ENCODE measurements at places on chromosomes 12 and 14. TPM values are rescaled to one million over a fixed set of nuclear protein-coding genes. Genes with fewer than 3 reads are reported as not detected.

The CATSPERB gene
- 0.10 TPM for polyA plus RNA-seq

DNA sequence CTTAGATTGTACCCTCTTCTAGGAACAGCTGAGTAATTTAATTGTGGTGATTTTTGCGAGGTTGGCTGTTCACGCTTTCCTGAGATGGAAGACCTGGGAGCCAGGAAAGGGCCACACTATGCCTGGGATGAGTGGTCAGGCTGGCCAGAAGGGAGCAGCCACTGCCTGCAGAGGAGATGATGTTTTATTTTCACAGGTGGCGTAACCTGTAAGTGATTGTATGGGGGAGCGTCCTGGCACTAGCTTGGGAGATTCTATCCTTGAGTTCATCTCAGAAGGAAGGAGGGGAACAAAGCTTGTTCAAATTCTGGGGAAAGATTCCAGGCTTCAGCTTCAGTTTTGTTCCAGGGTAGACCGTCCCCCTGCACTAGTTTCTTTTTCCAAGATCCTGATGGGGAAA is 1.2 kb downstream of the RPH3A start:
- peaks cover 7% of the 10 kb centered on the region for H3K4me1 ChIP-seq
- DNase-seq, result peak; percentile 27
- H3K4me3 ChIP-seq, result peak overlapping the region; percentile 48
- peak overlapping the region; percentile 98 for H3K27ac ChIP-seq

GRCh38 chr12:52828156-52828555 is 6.0 kb downstream of the KRT79 start:
- no peak for DNase-seq
- peaks cover 50% of the 10 kb centered on the region for H3K27me3 ChIP-seq
- no peaks in the 10 kb centered on the region for H3K36me3 ChIP-seq
- no peak overlapping the region for H3K4me3 ChIP-seq
- no peak overlapping the region for H3K27ac ChIP-seq

DNA sequence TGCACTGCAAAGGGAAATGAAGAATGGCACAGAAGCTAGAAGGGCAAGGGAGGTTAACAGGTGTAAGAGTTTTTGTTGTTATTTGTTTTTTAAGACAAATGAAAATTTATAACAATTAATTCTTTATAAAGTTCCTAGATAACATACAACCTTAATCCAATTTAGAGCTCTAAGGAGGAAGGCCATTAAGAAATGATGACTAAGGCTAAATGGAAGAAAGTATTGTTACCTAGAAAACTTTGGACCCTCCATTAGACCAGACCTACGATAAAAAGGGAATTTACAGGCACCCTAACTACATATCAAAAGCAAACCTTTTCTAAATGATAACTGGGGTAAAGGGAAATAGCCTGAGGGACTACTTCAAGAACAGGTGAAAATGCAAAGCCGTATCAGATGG is 130.8 kb downstream of the PRKD1 start:
- no peaks in the 10 kb centered on the region for H3K4me1 ChIP-seq
- no peaks in the 10 kb centered on the region for H3K27me3 ChIP-seq
- no peak overlapping the region for H3K27ac ChIP-seq

DNA sequence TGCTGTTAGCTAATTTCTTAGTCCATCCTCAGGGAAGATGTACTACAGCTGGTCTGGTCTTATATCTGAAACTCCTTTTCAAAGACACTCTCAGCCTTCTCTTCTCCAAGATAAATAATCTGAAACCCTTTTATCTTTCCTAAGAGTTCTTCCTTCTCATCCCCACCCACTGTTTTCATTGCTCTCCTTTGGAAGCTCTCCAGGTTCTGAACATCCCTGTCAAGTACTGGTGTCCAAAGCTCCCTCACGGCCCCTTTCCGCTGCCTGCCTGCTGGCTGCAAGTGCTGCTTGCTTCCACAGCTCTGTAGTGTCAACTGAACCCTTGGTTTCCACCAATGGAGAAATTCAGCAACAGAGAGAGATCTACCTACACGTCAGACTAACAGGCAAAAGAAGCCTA is 6.6 kb upstream of the SLC6A13 start:
- H3K27me3 ChIP-seq, result no peaks in the 10 kb centered on the region
- no peak overlapping the region for H3K4me3 ChIP-seq
- H3K4me1 ChIP-seq, result no peaks in the 10 kb centered on the region
- H3K27ac ChIP-seq, result no peak overlapping the region
- H3K36me3 ChIP-seq, result no peaks in the 10 kb centered on the region

- DNase-seq, result peak; percentile 98
- peaks cover 18% of the 10 kb centered on the region for H3K36me3 ChIP-seq
- peak within 1 kb of the TSS; percentile 83 for H3K27ac ChIP-seq
Measured at GRCh38 chr12:111685811-111686573, at the start of the genes ACAD10 and BRAP. ACAD10 (plus strand) TSS chr12:111686053; CDS start chr12:111692710, 6,657 bp downstream. BRAP (minus strand) TSS chr12:111685956; CDS start chr12:111685792, 164 bp downstream.

DNA sequence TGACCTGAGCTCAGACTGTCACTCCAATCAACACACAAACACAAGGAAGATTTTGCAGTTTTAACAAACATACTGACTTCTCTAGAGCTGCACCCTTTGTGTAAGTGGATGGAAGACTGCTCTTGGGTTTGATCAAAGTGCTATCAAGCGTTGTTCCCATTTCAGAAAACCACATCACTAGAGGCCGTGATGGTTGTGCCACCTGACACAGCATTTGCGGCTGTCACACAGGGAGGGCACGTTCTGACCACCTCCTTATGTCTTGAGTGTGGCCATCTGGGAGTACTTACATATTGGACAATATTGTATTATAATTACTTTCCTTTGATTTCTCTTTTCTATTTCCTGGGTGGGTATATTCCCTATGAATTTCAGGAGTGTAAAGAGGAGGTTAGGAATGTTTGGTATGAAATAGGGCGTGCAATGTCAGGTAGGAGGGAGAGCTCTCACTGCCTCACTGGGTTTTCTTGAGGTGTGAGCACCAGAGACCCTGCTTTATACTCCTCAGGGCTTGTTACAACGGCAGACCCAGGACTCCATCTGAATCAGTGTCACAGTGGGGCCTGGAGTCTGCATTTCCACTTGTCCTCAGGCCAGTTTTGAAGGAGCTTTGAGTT is 74.3 kb downstream of the SYNE3 start:
- no peaks in the 10 kb centered on the region for H3K27me3 ChIP-seq
- H3K27ac ChIP-seq, result peak overlapping the region; percentile 79
- peaks cover 45% of the 10 kb centered on the region for H3K4me1 ChIP-seq
- H3K4me3 ChIP-seq, result no peak overlapping the region
- DNase-seq, result no peak

DNA sequence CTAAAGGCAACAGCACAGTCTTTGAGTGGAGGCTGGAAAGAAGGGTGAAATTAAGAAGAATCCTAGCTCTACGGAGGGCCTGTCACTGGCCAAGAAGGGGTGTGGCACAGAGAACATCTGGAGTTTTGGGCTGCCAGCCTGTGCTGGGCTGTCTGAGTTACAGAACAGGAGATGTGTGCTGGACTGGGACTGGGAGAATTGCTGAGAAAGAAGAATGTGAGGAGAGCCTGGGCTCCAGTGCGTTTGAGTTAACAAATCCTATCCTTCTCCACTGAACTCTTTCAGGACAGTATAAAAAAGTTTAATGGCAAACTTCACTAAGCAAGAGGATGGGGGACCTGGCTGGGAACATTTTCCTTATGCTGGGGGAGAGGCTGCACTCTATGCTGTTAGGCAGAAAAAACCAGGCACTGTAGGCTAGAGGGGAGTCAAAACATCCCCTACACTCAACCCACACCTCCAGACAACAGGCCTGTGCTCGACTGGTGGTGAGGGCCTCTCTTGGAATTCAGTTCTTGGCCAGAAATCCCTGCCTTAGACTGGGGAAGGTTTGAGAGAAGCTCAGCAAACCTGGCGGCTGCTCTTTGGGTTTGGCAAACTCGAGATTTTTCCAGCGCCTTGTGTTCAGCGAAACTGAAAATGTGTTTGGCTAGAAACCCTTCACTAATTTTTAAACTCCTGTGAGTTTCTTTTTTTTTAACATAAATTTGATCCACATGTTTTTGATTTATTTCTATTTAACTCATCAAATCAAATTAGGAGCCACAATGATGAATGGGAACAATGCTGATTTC is 217.3 kb downstream of the MON2 start:
- no peaks in the 10 kb centered on the region for H3K27me3 ChIP-seq
- H3K36me3 ChIP-seq, result no peaks in the 10 kb centered on the region
- H3K4me1 ChIP-seq, result peaks cover 11% of the 10 kb centered on the region
- peak overlapping the region; percentile 88 for H3K27ac ChIP-seq
- peak; percentile 41 for DNase-seq

GRCh38 chr12:23495472-23495871 is 454.0 kb downstream of the SOX5 start:
- H3K36me3 ChIP-seq, result no peaks in the 10 kb centered on the region
- H3K4me3 ChIP-seq, result no peak overlapping the region
- no peak overlapping the region for H3K27ac ChIP-seq
- no peak for DNase-seq
- H3K27me3 ChIP-seq, result no peaks in the 10 kb centered on the region

- no peaks in the 10 kb centered on the region for H3K4me1 ChIP-seq
- H3K27me3 ChIP-seq, result no peaks in the 10 kb centered on the region
- H3K36me3 ChIP-seq, result no peaks in the 10 kb centered on the region
- no peak overlapping the region for H3K4me3 ChIP-seq
Measured at GRCh38 chr12:125454786-125455480, 389.7 kb downstream of the AACS start.

GRCh38 chr14:33335366-33335765 is 396.7 kb downstream of the NPAS3 start:
- no peak overlapping the region for H3K4me3 ChIP-seq
- DNase-seq, result no peak
- no peaks in the 10 kb centered on the region for H3K36me3 ChIP-seq
- H3K27me3 ChIP-seq, result no peaks in the 10 kb centered on the region

- peak; percentile 3 for DNase-seq
- H3K27ac ChIP-seq, result no peak overlapping the region
- peaks cover 3% of the 10 kb centered on the region for H3K4me1 ChIP-seq
- H3K36me3 ChIP-seq, result no peaks in the 10 kb centered on the region
Measured at GRCh38 chr12:99386907-99387306, 260.6 kb upstream of the GARIN6 start.
